Tibial nerve (tissue), 4 donors: ENCODE measurements at places on chromosomes 6 and 20. TPM values are rescaled to one million over a fixed set of nuclear protein-coding genes. Genes with fewer than 3 reads are reported as not detected.

DNA sequence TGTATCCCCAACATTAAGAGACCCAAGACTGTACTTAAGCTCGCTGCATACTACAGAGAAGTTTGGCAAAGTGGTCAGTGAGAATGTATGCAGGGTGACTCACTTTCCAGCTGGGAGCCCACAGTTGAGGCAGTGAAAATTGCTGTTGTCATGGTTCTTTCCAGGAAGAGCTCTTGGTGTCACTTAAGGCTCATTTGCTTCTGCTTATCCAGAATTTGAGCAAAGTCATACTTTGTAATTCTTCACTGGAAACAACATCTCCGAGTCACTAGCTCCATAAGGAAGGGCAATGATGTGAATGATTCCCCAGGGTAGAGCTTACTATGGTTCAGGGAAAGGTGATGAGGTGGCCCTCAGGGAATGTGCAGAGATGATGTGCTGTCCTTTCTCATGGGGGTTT lies 65.4 kb upstream of the FBXL4 start:
- no peak for DNase-seq

GRCh38 chr6:113405326-113406047 lies 451.7 kb upstream of the MARCKS start:
- no peak for DNase-seq

CD40 gene
- 18.0 TPM for total RNA-seq

SMLR1 gene
- total RNA-seq = not detected

KIAA1755 gene
- total RNA-seq = 12.0 TPM

PNPLA1 gene
- total RNA-seq = 0.21 TPM
